Stimulated activated CD8-positive, alpha-beta memory T cell treated with anti-CD3 and anti-CD28 coated beads, Interleukin-7, amount 100 ng/mL, for 4 hours (primary cell): ENCODE measurements at places on chromosomes 7 and 10.
A peak's percentile ranks its signal among the peaks of the same experiment; 100 is the strongest.

DNA sequence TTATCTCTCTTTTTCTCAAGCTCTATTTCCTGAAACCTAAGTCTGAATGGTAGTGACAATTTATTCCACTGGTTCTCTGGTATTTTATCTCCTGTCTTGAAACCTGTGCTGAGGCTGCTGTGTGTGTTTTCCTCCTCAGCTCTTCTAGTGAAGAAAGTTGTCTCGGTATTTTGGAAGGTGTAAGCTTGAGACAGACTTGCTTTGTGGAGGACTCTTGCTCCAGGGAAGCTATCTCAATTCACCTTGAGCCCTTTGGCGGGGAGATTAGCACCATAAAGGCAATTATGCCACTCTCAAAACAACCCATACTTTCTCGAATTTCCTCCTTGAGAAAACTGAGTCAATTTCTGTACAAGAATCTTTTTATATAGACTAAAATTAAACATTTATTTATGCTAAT lies 141.6 kb downstream of the THSD7A start:
- no peak for DNase-seq

GRCh38 chr7:45203936-45204445 lies 46.4 kb downstream of the RAMP3 start:
- DNase-seq, result no peak

DNA sequence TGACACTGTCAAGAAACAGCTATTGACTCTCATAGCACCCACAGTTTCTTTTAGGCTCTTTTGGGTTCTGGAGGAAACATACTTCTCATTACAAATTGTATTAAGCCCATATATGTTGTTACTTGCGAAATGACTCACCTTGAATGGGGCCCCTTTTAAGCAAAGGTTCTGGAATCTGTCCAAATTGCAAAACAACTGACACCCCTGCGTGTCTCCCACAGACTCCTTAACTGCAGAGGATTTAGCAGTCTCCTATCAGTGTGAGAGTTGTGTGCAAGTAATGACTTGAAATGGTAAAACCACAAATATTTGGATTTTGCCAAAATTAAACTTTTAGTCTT lies 192.3 kb downstream of the DNAJC1 start:
- DNase-seq, result no peak

DNA sequence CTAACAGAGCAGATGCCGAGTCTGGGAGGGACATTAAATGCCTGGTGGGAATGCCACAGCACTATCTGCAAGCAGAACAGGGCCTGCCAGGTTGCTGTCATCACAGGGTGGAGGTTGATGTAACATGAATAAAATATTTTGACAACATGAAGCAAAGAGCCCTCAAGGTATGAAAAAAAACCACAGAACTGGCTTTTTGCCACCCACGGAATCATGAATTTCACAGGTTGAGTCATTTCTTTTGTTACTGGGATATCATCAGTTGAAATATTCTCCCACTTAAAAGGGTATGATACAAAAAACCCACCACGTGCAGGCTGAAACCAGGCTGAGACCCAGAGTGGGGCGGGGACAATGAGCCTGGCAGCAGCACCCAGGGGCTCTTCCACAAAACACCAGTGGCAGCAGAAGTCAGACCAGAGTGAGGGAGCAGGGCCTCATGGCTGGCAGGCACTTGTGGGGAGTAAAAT lies 220.1 kb downstream of the TNS3 start:
- DNase-seq, result no peak

DNA sequence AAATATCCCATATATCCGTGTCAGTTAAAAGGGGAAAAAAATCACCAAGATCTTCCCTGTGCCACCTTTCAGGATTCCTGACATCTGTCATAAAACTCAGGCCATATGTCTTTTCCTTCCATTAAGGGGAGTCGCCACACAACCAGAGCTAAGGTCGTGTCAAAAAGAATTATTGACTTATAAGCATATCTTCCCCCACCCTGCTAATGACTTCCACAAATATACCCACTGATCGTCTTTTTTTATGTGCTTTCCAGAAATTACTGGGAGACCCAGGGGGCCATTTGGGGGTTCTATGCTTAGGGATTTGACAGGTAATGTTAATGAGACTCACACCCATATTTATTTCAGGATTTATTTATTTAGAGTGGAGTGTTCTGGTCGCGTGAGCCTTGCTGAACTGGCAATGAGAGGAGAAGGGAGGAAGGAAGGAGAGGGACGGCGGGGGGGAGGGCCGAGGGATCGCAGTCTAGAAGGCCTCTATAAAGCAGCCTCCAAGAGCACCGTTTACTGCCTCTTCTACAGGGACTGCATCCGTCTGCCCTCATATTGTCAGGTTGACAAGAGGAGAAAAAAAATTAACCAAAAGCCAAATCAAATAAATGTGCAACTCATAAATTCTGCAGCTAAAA lies 135.7 kb upstream of the MGMT start:
- DNase-seq, result no peak

GRCh38 chr7:119959811-119960210 lies 313.2 kb upstream of the KCND2 start:
- DNase-seq, result no peak

GRCh38 chr10:11880151-11881029 lies 57.2 kb downstream of the PROSER2 start:
- DNase-seq, result no peak

GRCh38 chr7:40721342-40721949 lies 586.6 kb downstream of the SUGCT start:
- no peak for DNase-seq

DNA sequence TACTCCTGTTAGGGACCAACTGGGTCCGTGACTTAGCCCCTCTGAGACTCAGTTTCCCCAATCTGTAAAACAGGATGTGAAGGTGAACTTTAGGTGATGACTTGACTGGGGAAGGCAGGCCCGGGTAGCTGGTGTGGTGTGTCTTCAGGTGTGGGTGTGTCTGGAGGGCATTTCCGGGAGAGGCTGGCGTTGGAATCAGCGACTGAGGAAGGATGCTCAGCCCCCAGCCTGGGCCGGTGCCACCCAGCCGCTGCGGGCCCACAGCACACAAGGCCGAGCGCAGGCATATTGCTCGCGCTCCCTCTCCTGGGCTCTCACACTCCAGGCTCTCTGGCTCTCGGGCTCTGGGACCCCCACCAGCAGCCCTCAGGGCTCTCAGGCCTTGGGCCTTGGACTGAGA lies 31.7 kb upstream of the CNPY1 start:
- no peak for DNase-seq

GRCh38 chr10:130363899-130364445 lies 227.8 kb downstream of the GLRX3 start:
- no peak for DNase-seq

GRCh38 chr7:106456329-106456728 lies 171.5 kb upstream of the NAMPT start:
- DNase-seq, result no peak

DNA sequence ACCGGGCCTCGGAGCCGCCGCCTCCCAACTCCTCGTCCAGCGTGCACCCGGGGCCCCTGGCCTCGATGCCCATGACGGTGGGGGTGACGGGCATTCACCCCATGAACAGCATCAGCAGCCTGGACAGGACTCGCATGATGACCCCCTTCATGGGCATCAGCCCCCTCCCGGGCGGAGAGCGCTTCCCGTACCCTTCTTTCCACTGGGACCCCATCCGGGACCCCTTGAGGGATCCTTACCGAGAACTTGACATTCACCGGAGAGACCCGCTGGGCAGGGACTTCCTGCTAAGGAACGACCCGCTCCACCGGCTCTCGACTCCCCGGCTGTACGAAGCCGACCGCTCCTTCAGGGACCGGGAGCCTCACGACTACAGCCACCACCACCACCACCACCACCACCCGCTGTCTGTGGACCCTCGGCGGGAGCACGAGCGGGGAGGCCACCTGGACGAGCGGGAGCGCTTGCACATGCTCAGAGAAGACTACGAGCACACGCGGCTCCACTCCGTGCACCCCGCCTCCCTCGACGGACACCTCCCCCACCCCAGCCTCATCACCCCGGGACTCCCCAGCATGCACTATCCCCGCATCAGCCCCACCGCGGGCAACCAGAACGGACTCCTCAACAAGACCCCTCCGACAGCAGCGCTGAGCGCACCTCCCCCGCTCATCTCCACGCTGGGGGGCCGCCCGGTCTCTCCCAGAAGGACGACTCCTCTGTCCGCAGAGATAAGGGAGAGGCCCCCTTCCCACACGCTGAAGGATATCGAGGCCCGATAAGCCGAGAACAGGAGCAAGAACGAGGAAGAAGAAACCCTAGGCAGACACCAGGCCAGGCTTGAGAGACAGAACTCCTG lies 341.5 kb upstream of the GALNT17 start:
- no peak for DNase-seq

- DNase-seq, result no peak
Observed at GRCh38 chr10:101357958-101358357, 4.0 kb downstream of the BTRC start.

DNA sequence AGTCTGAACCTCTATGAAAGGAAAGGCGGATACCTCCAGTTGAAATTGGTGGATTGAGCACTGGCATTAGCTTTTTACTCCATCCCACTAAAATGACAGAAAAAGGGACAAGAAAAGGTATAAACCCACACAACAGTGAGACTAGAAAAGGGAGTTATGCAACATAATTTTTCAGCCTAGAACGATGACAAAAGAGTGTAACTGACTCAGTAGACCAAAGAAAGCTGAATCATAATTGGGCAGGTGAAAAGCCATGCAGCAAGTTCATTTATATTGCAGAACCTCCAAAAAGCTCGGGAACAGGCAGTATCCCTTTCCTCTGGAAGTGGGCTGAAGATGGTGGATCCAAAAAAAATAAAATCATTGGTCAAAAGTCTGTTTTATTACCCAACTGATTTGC lies 30.5 kb upstream of the ZCCHC24 start:
- DNase-seq, result no peak

- no peak for DNase-seq
Observed at GRCh38 chr7:39260279-39260844, 282.7 kb downstream of the POU6F2 start.

- DNase-seq, result no peak
Observed at GRCh38 chr7:52355053-52355452, 680.4 kb upstream of the POM121L12 start.

GRCh38 chr7:18364396-18364795 lies 131.2 kb upstream of the HDAC9 start:
- DNase-seq, result no peak

- DNase-seq, result no peak
Observed at GRCh38 chr10:71451754-71452153, 55.0 kb downstream of the CDH23 start.

- DNase-seq, result no peak
Observed at GRCh38 chr10:126392469-126392868, 4.2 kb upstream of the ADAM12 start.

DNA sequence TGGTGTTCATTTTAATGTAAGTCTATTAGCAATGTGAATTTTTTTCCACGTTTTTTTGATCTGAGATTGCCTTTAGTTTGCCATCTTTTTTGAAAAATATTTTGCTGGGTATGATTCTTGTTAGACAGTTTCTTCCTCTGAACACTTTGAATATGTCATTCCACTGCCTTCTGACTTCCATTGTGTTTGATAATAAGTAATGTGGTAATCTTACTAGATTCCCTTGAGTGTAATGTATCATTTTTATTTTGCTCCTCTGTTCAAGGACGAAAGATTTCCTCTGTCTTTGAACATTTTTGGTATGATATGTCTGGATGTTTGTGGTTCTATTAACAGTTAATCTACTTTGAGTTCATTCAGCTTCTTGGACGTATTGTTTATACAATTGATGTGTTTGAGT lies 371.4 kb downstream of the SUGCT start:
- DNase-seq, result no peak

GRCh38 chr7:150716368-150716767 lies at the start of gene GIMAP1:
Gene GIMAP1 (plus strand): TSS chr7:150716613. CDS start chr7:150719048, 2,435 bp downstream.
- DNase-seq, result peak; percentile 41

DNA sequence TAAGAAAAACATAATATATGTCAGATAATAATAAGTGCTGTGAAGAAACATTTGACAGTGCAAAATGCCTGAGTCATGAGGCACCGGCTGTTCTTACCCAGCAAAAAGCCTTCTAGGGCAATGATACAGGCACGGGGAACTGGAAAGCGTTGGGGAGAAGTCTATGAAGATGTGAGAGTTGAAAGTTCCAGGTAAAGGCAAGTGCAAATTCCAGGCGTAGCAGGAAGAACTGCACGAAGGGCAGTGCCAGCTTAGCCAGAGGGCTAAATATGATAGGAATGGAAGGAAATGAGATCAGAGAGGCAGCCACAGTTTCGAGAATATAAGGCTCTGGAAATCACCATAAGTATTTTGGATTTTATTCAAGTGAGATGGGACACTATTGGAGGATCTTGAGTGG lies 87.0 kb downstream of the IPMK start:
- no peak for DNase-seq

DNA sequence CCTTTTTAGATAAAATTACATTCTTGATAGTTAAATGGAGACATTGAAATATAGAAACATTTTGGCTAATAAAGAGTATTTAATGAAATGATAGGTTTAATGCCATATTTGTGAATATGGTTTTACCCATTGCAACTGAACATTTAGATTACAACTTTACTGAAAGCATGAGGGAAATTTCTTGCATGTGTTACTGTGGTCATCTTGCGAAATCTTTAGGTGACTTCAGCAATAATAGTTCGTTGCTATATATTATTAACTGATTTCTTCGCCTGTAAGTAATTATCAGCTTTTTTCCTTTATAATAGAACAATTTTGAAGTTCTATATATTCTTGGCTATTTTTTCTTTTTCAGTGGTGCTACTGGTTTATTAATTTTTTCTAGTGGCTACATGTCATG lies 83.2 kb downstream of the MLLT10 start:
- DNase-seq, result no peak

GRCh38 chr7:136865777-136866176 lies 2.7 kb upstream of the CHRM2 start:
- DNase-seq, result no peak

- DNase-seq, result no peak
Observed at GRCh38 chr7:125253452-125254190, 324.0 kb upstream of the POT1 start.

DNA sequence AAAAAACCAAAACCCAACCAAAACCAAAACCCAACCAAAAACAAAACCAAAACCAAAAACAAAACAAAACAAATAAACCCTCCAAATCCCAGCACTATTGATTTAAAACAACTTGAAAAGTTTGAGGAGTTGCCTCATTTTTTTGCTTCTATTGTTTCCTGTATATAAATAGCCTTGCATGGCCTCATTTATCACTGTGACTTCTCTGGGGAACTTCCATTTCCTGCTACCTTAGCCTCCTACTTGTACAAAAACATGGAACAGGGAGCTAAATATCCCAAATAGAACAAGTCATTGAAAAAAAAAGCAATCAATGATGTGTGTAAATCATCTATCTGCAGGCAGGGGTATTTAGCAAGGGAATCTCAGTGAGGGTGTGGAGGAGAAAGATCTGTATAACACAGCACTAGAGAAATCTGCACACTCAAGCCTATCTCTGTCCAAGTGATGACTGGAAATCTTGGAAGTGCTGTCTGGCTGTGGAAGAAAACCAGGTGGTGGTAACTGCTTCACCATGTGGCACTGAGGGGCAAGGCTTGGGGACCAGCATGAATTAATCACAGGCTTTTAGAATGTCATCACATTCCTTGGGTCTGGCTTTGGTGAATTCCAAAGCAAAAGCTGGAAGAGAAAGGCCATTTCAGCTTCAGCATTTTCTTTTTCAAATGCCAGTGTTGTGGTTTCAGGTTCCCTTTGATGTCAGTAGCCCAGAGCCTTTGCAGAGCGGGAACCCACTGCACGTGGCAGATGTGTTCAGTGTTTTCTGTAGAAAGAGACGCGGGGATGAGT lies 349.5 kb upstream of the ZNF32 start:
- DNase-seq, result no peak
